ENCODE measurements at places on chromosomes 13 and 19.

DNA sequence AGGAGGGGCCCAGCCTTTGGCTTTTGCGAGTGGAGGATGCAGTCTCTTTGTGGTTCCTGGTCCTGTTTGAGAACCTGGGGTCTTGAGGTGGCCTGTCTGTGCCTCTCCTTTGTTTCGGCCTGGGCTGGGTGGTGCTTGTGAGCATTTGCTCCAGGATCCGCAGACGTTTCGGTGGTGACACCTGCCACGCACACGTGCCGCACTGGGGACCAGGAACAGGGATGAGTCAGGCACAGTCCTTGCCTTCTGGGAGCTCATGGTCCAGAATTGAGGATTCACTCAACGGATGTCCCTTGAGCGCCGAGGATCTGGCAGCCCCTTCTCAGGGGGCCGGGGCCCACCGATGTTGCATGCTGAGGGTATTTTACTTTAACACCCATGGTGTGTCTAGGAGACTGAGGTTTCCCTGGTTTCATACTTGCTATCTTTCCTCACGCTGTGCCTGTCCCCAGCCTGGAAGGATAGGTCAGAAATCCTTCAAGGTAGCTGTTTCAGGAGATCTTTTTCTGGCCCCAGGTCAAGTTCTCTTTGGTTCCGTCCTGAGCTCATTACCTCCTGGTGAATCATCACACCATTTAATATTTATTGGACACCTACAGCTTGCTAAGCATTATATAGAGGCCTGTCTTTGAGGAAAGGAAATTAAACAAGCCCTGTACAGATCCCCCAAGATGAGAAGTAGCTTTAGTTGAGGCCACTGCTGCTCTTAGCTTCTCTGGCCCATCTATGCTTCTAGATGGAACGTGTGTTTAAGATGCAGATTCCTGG lies 5.1 kb downstream of the HDGFL2 start:
- no peak for DNase-seq
- H3K4me3 ChIP-seq = no peak overlapping the region
- H3K4me1 ChIP-seq = peaks cover 16% of the 10 kb centered on the region
- H3K27me3 ChIP-seq = no peaks in the 10 kb centered on the region
- H3K36me3 ChIP-seq = peaks cover 5% of the 10 kb centered on the region

GRCh38 chr19:48568345-48568886 lies 16.4 kb downstream of the SULT2B1 start:
- no peaks in the 10 kb centered on the region for H3K4me1 ChIP-seq
- H3K36me3 ChIP-seq = no peaks in the 10 kb centered on the region
- peaks cover 8% of the 10 kb centered on the region for H3K27me3 ChIP-seq
- H3K4me3 ChIP-seq = no peak overlapping the region

- H3K27ac ChIP-seq = no peak overlapping the region
- peaks cover 63% of the 10 kb centered on the region for H3K27me3 ChIP-seq
- H3K4me3 ChIP-seq = no peak overlapping the region
- no peaks in the 10 kb centered on the region for H3K36me3 ChIP-seq
- no peaks in the 10 kb centered on the region for H3K4me1 ChIP-seq
- no peak for DNase-seq
Measured at GRCh38 chr13:44206434-44206833, 167.2 kb upstream of the SERP2 start.

DNA sequence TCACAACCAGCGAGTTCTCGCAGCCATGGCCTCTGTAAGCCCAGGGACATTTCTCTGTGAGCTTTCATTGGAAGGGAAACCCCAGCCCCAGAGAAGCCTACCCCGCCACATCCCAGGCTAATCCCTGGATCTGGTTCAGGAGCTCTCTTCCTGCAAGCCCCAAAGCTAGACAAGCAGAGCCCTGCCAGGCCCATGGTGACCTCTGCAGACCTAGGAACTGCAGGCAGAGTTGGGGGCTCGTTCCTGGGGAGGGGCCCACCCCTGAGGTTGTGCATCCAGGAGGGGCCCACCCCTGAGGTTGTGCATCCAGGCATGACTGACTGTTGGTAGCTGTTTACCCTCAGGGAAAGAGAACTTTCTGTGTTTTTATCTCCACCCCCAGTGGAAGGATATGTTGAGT lies 21.7 kb downstream of the KCTD15 start:
- no peak overlapping the region for H3K27ac ChIP-seq
- no peaks in the 10 kb centered on the region for H3K36me3 ChIP-seq
- no peak overlapping the region for H3K4me3 ChIP-seq
- peaks cover 21% of the 10 kb centered on the region for H3K4me1 ChIP-seq

GRCh38 chr13:110055089-110055488 lies 251.9 kb downstream of the COL4A1 start:
- H3K4me3 ChIP-seq = no peak overlapping the region
- no peaks in the 10 kb centered on the region for H3K36me3 ChIP-seq
- DNase-seq = no peak
- H3K27me3 ChIP-seq = no peaks in the 10 kb centered on the region
- no peak overlapping the region for H3K27ac ChIP-seq

DNA sequence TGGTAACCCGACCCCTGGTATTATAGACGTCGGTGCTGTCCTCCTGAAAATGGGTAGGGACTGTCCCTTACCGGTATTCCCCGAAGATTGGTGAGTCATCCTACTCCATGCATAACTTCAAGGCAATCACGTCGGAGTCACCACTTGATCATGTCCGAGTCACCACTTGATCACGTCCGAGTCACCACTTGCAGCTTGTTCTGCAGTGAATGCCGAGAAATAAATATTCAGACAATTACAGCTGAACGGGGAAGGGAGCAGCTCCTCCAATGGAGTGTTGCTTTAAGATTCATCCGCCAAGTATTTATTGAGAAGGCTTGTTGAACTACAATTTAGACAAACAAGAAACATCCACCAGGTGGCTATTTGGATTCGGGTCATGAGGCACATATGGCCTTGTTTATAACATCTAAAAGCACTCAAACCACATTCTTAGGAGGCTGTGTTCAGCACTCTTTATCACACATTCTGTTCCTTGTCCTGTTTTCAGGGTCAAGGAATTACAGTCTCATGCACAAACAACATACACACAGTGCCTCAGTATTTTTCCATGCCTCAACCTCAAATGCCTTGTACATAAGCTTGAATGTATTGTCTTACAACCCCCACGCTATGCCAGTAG lies 43.1 kb downstream of the ZNF726 start:
- no peaks in the 10 kb centered on the region for H3K4me1 ChIP-seq
- no peaks in the 10 kb centered on the region for H3K27me3 ChIP-seq
- no peaks in the 10 kb centered on the region for H3K36me3 ChIP-seq

GRCh38 chr13:40306817-40307216 lies 359.6 kb downstream of the FOXO1 start:
- H3K27ac ChIP-seq = no peak overlapping the region
- no peak overlapping the region for H3K4me3 ChIP-seq
- peaks cover 22% of the 10 kb centered on the region for H3K36me3 ChIP-seq
- no peaks in the 10 kb centered on the region for H3K27me3 ChIP-seq
- DNase-seq = peak; percentile 52

All from activated CD8-positive, alpha-beta memory T cell treated with anti-CD3 and anti-CD28 coated beads, Interleukin-2, amount 10 ng/mL, durations not matched to agents 7 days and 5 days (primary cell).